ENCODE measurements at places on chromosomes 12 and 14.

DNA sequence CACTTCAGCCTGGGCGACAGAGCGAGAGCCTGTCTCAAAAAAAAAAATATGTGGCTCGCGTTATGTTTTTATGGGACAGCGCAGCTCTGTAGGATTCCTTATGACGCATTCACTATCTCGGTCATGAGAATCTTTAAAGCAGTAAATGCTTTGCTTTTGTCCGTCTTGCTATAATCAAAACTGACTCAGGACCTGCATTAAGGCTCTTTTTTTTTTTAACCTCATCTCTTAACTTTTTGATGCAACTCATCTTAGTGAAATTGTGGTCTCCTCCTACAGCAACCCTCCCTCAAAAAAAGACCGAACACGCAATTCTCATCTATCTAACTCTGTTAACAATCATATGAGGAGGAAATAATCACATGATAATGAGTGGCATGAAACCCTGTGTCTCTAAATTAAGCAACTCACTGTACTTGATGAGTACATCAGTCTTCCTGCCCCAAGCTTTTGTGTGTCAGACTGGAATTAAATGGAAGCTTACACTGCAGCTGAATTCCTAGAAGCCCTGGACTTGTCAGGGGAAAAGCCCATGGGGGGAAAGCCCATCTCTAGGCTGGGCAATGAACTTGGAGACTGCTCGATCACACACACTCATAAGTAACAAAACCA, 4.3 kb downstream of the P2RX4 start:
- DNase-seq = peak; percentile 94

GRCh38 chr14:61417883-61418455, 96.6 kb downstream of the PRKCH start:
- DNase-seq = no peak

DNA sequence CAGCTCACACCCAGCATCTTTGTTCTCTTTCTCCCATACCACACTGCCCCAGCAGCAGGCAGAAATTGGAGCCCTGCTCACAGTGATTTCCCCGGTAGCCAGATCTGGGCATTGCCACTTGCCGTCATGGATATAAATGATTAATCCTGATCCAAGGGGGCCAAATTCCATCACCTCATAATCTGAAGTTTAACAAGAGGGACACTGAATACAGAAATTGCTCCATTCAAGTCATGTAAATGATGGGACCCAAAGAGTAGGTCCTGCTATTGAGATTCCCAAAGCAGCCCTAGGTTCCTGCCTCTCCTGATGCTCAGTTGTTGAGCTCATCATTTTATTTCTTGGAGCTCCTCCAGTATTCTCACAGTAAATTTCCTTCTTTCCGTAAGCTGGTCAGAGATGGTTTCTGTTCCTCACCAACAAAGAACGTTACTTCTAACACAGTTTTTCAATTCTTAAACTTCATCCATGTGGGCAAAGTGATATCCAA, 11.7 kb downstream of the ITPR2 start:
- peak; percentile 53 for DNase-seq

- peak; percentile 58 for DNase-seq
Measured at GRCh38 chr14:34966413-34966812, 16.4 kb upstream of the SRP54 start.

- no peak for DNase-seq
Measured at GRCh38 chr14:52078721-52079120, 9.9 kb upstream of the NID2 start.

DNA sequence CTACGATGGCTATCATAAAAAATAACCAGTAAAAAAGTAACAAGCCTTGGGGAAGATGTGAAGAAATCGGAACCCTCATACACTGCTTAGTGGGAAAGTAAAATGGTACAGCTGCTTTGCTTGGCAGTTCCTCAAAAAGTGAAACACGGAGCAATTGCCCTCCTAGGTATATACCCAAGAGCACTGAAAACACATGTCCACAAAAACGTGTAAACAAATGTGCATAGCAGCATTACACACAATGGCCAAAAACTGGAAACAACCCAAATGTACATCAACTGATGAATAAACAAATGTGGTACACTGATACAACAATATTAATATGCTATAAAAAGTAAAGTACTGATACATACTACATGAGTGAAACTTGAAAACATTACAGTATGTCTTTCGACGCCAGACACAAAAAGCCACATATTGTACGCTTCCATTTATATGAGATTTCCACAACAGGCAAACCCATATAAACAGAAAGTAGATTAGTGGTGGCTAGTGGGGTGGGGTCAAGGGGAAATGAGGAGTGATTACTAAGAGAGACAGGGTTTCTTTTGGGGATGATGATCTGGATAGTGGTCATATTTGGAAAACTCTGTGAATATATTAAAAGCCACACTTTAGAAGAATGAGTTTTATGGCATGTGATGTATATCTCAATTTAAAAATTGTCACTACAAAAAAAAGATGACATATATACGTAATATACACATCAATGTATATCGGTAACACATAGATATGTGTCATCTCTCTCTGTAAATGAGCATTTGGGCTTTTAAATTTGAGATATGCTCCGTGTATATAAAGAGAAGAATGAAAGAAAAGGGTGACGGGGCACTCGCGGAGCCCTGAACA, 996 bp downstream of the SLC41A2 start:
- peak; percentile 71 for DNase-seq

- no peak for DNase-seq
Measured at GRCh38 chr12:39620659-39621658, 1.4 kb upstream of the ABCD2 start.
